ENCODE measurements at places on chromosomes 5 and 9.
A peak's percentile ranks its signal among the peaks of the same experiment; 100 is the strongest.

GRCh38 chr9:136655536-136656182 is 7.1 kb upstream of the EGFL7 start:
- no peak for DNase-seq

- DNase-seq, result no peak
Measured at GRCh38 chr9:89410022-89410421, 87.9 kb downstream of the SEMA4D start.

DNA sequence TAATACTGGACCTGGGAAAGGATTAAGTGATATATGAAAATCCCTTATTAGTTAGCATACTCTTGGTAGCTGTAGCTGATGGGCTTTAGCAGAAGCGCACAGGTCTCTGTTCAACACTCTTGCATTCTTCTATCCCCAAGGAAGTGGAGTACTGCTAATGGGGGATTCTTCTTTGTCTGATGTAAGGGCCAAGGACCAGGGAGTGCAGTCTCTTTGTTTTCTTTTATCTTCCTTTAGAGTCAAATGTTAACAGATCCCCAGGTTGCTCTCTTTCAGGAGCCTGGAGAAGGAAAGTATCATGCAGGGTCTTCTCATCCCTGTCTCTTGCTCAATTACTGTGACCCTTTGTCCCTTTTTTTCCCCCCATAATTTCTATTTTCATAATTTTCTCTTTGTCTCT is 1146.9 kb upstream of the DMAC1 start:
- no peak for DNase-seq

GRCh38 chr9:128412120-128412790 is 8.4 kb upstream of the CERCAM start:
- no peak for DNase-seq

GRCh38 chr9:101449071-101449721 is 13.6 kb upstream of the ALDOB start:
- peak; percentile 83 for DNase-seq

DNA sequence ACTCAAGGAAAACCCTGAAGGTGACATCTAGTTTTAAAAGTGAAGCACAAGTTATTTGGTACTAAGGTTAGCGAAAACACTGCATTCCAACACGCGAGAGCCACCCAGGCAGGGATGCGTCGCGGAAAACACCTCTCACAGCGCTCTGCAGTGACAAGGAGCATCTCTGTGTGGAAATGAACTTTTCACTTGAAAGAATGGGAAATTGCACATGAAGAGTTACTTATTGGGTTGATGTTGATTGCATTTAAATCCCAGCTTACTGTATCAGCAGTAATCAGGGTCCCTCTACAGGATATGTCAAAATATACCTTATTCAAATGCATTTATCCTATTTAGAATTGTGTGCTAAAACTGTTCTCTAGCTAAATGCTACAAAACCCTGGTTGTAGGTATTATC is 144.4 kb downstream of the BNC2 start:
- DNase-seq, result no peak

- DNase-seq, result no peak
Measured at GRCh38 chr9:98686961-98687855, 21.5 kb downstream of the GABBR2 start.

DNA sequence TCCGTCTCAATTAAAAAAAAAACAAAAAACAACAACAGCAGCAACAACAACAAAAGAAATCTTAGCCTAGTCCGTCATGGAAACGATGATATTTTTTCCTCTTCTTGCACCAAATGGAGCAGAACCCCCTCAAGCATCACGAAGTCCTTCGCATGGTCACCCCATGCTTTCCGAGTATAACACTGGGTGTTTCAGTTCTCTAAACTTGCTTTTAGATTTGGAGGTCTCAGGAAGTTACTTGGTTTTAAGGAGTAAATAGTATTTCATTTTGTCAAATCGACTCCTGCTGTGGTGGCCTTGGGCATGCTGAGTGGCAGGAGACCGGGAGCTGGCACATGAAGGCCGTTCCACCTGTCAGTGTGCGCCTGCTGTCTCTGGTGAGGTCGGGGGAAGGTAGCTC is 118.5 kb upstream of the CACNA1B start:
- DNase-seq, result no peak

DNA sequence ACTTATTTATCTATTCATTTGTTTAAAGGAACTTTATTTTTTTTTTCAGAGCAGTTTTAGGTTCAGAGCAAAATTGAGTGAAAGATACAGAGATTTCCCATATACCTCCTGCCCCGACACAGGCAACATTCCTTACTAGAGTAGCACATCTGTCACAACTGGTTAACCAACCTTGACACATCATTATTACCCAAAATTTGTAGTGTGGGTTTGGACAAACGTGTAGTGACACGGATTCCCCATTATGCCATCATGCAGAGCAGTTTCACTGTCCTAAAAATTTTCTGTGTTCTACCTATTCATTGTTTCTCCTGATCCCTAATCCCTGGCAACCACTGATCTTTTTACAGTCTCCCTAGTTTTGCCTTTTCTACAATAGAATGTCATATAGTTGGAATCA is 57.3 kb upstream of the LHFPL2 start:
- no peak for DNase-seq

DNA sequence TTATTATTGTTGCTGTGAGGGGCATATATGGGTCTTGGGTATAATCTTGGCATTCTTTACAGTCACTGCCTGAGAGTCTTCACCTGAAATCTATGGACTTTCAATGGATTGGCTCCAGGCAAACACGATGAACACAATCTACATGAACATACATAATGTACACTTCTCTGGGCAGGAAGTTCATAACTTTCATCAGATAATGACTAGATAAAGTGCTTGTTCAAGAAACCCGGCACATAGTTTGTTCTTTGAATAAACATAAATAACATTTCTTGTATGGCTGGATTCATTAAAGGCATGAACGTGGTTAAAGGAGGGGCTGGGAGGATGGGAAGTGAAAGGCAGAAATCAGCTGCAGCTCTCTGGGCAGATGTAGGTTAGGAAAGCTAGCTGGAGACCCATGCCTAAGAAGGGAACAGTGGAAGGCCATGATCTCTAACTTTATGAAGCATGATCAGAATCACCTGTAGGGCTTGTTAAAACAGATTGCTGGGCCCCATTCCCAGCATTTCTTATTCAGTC is 306.9 kb upstream of the EFNA5 start:
- no peak for DNase-seq

DNA sequence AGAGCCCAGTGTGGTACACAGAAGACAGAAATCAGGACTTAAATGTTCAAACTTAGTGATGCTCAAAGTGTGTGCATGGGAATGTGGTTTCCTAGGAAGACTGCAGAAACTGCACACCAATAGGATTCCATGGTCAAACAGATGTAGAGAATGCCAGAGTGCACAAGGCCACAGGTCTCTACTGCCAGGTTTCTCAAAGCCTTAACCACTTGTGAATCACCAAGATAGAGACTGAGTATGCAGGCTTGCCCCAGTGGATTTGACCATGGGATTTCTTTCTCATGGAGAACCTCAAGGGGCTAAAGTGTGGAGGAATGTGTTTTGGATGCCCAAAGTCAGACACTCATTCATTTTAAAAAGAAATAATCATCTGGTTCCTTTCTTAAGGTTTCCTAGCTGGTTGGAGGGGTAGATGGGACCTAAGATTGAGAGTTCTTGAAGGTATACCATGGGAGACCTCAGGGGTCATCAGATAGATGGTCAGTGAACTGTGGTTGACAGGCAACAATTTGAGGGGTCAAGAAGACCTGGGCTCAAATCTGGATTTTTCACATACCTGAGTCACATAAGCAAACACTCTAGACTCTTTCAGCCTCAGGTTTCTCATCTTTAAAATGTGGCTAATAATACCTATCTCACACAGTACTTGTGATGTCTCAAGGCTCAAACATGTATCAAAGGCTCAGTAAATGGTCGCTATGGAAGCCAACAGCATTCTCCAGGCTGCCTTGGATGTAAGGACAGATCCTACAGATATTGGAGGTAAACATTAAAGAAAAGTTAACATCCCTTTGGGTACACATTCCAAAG is 81.1 kb downstream of the BOD1 start:
- no peak for DNase-seq

GRCh38 chr9:105828596-105829213 is 134.4 kb downstream of the TMEM38B start:
- DNase-seq, result no peak

- DNase-seq, result no peak
Measured at GRCh38 chr5:119328753-119329602, 26.8 kb upstream of the TNFAIP8 start.

- no peak for DNase-seq
Measured at GRCh38 chr9:2085716-2086115, 70.6 kb downstream of the SMARCA2 start.

- DNase-seq, result no peak
Measured at GRCh38 chr9:6467006-6467625, 54.1 kb downstream of the UHRF2 start.

DNA sequence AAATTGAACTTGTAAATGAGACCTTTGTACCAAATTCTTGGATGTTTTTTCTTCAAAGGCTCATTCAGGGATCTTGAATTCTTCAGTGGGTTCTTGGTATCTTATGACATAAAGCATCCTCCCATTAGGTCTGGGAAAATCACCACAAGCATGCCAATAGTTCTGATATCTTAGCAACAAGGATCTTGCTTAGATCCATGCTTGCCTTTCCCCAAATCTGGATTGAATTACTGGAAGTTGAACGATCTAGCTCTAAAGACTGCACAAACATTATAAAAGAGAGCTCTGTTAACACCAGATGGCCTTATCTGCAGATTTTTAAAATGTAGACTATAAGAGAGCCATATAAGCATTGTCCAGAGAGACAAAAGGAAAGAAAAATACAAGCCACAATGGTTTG is 266.3 kb downstream of the RAB3C start:
- no peak for DNase-seq

DNA sequence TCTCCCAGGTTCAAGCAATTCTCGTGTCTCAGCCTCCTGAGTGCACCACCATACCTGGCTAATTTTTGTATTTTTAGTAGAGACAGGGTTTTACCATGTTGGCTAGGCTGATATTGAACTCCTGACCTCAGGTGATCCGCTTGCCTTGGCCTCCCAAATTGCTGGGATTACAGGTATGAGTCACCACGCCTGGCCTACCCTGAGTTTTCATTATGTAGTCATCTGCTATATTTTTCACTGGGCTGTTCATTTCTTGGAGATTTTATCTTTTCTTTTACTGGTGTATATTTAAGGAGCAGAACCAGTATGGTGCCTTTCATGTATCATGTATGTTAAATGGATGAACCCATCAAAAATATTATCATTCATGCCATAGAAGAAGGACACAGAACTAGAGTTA is 377.0 kb upstream of the ACTBL2 start:
- DNase-seq, result no peak

- DNase-seq, result no peak
Measured at GRCh38 chr9:93197670-93198069, 13.7 kb downstream of the WNK2 start.

- no peak for DNase-seq
Measured at GRCh38 chr5:95711501-95712346, 19.4 kb upstream of the RHOBTB3 start.

GRCh38 chr9:106752581-106752980 is 110.4 kb upstream of the ZNF462 start:
- no peak for DNase-seq

DNA sequence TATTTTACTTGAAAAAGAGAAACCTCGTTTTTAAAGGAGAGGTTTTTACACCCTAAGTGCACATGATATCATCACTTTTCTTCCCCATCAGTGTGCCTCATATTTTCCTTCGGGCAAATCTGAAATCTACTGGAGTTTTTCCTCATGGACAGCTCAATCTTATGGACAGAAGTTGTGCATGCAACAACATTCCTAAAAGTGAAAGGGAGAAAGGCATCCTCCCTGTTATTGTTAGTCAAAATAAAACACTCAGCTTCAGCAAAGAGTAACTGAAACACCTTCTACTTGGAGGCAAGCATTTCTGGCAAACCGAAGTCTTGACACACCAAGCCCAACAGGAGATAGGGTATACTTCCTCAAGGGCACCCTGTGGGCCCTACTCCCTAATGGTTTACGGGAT is 217.9 kb downstream of the BNC2 start:
- DNase-seq, result no peak

- DNase-seq, result no peak
Measured at GRCh38 chr5:59592101-59592500, 301.4 kb downstream of the PDE4D start.

DNA sequence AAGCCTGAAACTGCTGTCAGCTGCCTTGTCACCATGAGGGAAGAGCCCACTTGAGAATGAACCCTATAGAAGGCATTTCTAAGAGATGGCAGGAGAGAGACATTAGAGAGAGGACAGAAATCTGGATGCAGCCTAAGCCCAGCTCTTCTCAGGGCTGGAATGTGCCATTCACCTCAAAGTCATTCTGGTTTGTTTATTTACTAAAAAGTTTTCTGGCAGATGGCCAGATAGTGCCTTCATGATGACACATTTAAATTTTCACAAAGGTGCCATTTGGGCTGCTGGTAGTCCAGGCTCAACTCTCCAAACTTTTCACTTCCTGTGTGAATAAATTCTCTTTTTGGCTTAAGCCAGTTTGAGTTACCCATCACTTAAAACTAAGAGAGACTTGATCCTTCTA is 144.6 kb upstream of the ZNF366 start:
- DNase-seq, result no peak

GRCh38 chr9:37066139-37066725 is 32.2 kb upstream of the PAX5 start:
- DNase-seq, result no peak

Measured in Right ventricle myocardium inferior (tissue), 1 donor.